ENCODE measurements at places on chromosomes 16 and 17.

DNA sequence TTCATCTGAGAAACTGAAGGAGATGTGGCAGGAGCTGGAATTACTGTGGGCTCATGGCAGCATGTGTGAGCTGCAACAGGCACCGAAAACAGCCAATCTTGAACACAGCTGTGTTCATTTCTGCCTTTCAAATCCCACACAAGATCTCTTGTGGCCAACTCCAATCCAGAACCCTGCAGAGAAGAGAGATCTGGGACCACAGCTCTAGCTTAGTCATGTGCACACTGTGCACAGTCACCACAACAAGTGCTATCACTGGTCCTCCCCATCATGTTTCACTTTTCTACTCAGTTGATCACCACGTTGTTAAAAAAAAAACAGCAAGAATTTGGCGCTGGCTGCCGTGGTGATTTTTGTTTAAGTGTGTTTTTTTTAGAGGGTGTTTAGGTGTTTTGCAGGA lies 254.5 kb upstream of the ELAC2 start:
- DNase-seq, result no peak

DNA sequence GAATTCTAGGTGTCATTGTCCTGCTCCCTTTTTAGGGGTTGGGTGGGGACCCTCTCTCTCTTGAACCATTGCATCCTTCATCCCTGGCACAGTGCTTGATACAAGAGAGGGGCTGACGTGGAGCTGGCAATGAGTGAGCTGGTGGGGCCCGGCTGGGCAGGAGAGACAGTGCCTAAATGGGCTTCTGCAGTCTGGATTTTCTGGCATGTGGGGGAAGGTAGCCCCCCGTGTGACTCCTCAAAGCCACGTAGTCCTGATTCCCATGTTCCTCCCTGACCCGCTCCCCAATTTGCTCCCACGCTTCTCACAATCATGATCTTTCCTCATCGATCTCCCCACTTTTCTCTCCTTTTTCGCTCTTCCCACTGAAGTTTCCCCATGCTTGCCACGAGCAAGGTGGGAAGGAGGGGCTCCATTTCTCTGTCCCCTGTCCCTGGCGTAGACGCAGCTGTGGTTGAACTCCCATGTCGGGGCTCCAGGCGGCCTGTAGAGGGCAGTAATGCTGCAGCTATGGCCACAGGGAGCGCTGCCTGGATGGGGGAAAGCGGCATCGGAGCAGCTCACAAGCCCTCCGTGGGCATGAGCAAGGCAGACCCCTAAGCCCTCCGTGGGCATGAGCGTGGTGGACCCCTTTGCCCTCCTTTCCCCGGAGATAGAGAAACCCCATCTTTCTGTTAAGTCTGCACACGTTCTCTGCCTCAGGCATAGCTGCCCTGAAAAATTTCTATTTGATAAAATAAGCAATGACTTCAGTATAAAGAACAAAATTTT lies 47.5 kb downstream of the HAPSTR1 start:
- DNase-seq, result no peak

DNA sequence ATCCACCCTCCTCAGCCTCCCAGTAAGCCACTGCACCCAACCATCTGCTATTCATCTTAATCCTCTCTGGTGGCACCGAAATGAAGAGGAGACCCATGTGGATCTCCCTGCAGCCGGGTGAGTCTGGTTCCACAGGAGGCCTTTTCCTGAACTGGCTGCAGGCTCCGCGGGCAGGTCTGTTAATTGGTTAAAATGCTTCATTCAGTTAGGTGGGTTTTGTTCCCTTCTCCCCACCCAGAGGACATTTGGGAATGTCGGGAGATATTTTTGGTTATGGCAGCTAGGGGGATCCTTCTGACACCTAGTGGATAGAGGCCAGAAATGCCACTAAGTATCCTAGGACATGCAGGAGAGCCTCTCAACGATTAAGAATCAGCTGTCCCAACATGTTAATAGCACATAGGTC lies 16.7 kb downstream of the C16orf54 start:
- DNase-seq, result no peak

DNA sequence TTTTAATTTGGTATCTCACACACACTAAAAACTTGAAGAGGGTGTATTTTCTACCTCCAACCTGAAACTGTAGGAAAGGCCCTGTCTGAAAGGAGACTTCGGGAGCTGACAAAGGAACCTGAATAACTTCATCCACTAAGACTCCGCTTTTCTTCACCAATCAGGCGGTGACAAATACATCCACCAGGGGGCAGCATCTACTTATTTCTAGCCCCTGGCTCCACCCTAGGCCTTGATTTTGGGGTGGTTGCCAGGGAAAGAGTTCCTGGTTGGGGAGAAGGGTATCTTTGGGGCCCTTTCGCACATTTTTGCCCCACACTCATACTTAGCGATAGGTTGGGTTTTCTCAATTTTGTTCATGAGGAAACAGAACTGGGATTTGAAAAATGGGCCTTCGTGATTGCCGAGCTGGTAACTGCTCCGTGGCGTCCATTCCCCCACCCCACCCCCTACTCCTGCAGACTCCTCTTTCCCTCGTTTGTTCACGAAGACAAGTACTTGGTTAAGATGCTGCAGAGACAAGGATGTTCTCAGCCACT lies 4.8 kb upstream of the ARL4D start:
- peak; percentile 60 for DNase-seq

DNA sequence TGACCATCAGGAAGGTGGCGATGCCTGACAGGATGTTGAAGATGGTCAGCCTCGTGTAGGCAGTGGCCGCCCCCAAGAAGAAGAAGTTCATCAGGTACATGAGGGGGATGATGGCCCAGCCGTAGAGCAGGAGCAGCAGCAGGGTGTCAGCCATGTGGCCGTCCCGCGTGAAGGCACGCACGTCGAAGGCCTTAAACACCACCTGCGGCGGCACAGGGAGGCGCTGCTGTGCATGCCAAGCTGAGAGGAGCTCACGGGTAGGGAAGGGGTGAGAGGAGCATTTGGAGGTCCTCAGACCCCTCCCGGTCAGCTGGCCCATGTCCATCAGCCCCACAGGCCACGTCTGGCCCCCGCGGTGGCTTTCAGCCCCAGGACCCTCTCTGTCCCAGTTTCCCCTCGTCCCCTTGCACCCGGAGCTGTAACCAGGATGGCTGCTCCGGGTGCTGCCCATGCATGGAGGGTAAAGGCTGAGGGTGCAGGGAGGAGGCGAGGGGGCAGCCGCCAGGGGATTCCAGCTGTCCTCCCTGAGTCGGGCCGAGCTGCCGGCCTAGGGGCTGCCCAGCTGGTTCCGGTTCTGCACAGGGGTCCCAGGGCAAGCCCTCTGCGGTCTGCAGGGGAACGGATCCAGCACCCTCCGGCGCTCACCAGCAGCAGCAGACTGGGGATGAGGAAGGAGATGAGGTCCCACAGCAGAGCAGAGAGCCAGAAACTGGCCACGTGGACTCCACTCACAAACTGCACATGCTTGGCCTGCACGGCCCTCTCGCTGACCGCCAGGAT lies 17.1 kb upstream of the RNPS1 start:
- DNase-seq, result no peak

DNA sequence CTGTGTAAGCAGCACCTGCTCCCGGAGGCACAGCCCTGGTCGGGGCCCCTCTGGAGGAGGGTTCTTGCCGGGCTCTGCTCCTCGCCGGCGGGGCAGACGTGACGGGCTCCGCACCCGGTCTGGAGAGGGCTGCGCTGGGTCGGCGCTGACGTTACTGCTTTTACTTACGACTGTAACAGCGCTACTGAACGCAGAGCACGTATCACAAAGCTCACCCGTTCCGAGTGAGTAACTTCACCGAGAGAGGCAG lies 1.3 kb upstream of the RAB40C start:
- no peak for DNase-seq

DNA sequence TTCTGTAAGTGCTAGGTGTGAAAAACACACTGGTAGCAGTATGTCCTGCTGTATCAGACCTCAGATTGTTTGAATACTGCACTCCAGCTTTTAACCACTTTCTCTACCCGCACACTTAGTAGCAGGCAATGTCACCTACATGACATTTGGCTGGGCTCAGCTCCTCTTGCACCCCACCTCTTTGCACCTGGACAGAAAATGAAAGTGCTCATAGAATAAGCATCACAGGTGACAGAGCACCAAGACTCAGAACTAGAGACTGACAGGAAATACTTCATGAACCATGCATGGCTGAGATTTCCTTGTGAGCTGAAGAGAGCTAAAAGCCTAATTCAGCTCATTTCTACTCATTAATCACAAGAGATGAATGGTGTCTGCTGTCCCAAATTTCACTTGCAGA lies 1014.2 kb upstream of the CDH8 start:
- DNase-seq, result no peak

DNA sequence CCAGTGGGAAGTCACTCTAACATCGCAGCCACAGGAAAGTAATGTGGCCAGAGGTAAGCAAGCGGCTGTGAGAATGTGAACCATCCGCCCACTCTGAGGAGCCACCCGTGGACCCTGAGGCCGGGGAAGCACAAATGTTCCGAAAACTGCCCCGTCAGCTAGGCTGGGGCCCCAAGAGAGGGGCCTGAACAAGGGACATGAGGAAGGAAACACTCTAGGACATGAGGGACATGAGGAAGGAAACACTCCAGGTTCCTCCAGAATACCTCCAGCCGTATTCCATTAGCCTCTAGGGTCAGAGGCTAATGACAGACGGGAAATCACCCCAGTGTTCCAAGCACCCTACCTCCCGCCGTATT lies 317 bp downstream of the TEFM start:
- DNase-seq, result no peak

DNA sequence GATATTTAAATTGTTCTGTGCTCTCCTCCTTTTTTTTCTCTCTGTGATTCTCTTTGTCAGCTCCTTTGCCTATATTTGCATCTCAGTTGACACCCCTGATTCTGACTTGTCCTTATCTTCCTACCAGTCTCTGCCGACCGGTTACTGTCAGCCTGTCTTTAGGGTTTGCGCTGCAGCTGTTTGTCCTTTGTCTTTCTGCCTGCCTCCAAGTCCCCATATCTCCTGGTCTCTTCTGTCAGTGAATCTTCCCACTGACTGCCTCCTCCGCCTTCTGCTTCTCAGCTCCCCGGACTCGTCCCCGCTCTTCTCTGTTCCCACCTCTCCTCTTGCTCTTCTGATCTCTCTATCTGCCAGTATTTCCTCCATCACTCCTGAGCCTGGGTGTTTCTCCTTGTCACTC lies 5.2 kb downstream of the TLCD2 start:
- no peak for DNase-seq

- DNase-seq, result no peak
Measured at GRCh38 chr17:65058146-65058545, 1.6 kb upstream of the GNA13 start.

Measured in CMK (cell line).